ENCODE measurements at places on chromosomes 2 and 18. TPM values are rescaled to one million over a fixed set of nuclear protein-coding genes. Genes with fewer than 3 reads are reported as not detected.

- no peaks in the 10 kb centered on the region for H3K36me3 ChIP-seq
- H3K4me1 ChIP-seq, result no peaks in the 10 kb centered on the region
- H3K4me3 ChIP-seq, result no peak overlapping the region
- no peak for DNase-seq
These were observed 207.0 kb upstream of the FANCL start for GRCh38 chr2:58448065-58448507.

- H3K36me3 ChIP-seq, result no peaks in the 10 kb centered on the region
- no peak overlapping the region for H3K27ac ChIP-seq
- H3K27me3 ChIP-seq, result no peaks in the 10 kb centered on the region
- no peak for DNase-seq
- no peak overlapping the region for H3K4me3 ChIP-seq
These were observed 29.9 kb upstream of the MMADHC start for GRCh38 chr2:149617476-149617875.

Gene ADAM23
- total RNA-seq, result 2.1 TPM

DNA sequence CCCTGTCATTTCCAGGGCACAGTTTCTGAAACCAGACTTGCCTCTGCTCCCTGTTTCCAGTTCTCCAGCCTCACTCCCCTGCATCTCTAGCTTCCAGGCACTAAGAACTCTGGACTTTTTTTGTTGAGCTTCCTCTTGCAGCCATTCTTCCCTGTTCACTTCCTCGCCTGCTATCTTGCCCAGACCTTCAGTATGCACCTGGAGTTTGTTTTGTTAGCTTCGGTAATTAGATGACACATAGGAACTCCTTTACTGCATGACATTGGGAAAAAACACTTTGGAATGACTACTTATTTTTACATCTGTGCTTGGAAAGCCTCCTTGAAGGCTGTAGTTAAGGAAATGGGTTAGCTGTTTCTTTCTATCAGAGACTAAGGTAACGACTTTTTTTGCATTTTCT, 35.2 kb downstream of the OTOF start:
- no peaks in the 10 kb centered on the region for H3K27me3 ChIP-seq
- H3K4me1 ChIP-seq, result no peaks in the 10 kb centered on the region
- no peak overlapping the region for H3K4me3 ChIP-seq
- DNase-seq, result peak; percentile 6
- H3K27ac ChIP-seq, result no peak overlapping the region

DNA sequence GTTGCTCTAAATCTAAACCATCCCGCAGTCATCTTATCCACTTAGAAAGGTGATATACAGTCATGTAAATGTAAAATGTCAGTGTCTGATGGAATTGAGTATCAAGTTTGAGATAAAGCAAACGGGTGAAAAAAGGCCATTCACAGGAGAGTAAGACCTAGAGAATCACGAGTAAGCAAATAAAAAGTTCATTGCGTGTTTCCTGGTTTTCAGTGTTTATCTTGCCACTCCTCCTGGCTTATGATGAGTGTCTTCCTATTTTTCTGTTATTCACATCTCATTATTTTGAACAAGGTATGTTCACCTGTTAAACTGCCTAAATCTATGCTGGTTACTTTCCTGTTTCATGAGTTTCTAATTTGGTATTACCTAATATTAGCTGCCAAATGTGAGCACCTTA, 68.8 kb downstream of the ITGA4 start:
- H3K36me3 ChIP-seq, result no peaks in the 10 kb centered on the region
- no peak for DNase-seq
- no peak overlapping the region for H3K4me3 ChIP-seq

Gene CNGA3
- total RNA-seq, result 5.8 TPM

GRCh38 chr18:63422864-63423304, 608 bp upstream of the VPS4B start:
- H3K36me3 ChIP-seq, result no peaks in the 10 kb centered on the region
- no peak for DNase-seq
- H3K4me1 ChIP-seq, result no peaks in the 10 kb centered on the region
- peak overlapping the region; percentile 92 for H3K27ac ChIP-seq
- H3K4me3 ChIP-seq, result peak overlapping the region; percentile 87
- H3K27me3 ChIP-seq, result no peaks in the 10 kb centered on the region

- peak; percentile 58 for DNase-seq
- no peaks in the 10 kb centered on the region for H3K27me3 ChIP-seq
- H3K4me1 ChIP-seq, result no peaks in the 10 kb centered on the region
These were observed 23.1 kb downstream of the HS1BP3 start for GRCh38 chr2:20627712-20628380.

Gene TM4SF20
- not detected for total RNA-seq

Gene VWC2L
- total RNA-seq, result not detected

Gene LYG1
- not detected for total RNA-seq

DNA sequence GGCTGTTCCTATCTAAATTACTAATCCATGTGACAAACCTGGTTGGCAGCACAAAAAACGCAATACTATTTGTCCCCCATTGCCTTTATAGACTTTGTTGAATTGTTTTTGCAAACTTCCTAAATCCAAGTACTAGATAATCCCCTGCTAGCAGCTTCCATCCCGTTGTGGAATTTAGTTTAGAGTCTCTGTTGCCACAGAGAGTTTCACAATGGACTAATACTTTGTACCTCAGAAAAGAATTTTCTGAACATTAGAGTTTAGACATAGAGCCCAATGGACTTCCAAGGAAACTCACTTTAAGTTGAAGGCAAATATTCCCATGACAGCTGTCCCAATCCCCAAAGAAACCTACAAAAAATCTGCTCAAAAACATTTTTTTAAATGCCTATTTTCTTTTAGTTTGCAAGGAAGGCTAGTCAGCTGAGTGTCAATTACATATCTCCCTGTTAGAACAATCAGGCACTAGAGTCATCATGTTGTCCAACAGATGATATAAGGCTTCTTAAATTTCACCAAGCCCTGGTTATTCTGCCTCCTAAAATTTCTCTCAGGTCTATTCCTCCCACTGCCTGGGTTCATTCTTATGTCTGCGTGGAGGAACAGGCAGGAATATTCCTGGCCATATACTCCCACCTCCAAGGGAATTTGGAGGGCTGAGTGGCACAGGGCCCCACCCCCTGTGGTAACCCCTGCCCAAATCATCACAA, 27.2 kb downstream of the RNF152 start:
- DNase-seq, result no peak
- no peak overlapping the region for H3K27ac ChIP-seq
- no peaks in the 10 kb centered on the region for H3K36me3 ChIP-seq
- H3K27me3 ChIP-seq, result no peaks in the 10 kb centered on the region
- H3K4me3 ChIP-seq, result no peak overlapping the region
- H3K4me1 ChIP-seq, result no peaks in the 10 kb centered on the region

DNA sequence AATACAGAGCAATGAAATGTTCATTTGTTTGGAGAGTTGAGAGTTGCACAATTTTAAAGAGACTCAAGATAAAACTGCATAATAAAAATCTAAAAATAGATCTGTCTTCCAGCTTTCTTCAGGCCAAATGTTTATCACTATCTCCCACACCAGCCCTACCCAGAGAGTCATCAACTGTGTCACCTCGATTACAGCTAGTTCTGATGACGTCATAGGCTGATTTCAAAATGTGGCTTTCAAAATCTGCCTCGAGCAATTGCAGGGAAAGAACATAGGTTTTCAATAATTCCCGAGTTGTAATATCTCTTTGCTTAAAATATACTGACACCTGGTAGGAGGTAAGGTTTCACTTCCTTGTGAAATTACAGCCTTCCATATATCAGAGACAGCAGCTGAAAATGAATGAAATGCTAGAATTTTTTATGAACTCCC, 677.6 kb upstream of the ID2 start:
- H3K4me3 ChIP-seq, result no peak overlapping the region
- peaks cover 18% of the 10 kb centered on the region for H3K4me1 ChIP-seq
- DNase-seq, result peak; percentile 84
- H3K27ac ChIP-seq, result peak overlapping the region; percentile 84

Gene RMND5A
- 58.9 TPM for total RNA-seq

DNA sequence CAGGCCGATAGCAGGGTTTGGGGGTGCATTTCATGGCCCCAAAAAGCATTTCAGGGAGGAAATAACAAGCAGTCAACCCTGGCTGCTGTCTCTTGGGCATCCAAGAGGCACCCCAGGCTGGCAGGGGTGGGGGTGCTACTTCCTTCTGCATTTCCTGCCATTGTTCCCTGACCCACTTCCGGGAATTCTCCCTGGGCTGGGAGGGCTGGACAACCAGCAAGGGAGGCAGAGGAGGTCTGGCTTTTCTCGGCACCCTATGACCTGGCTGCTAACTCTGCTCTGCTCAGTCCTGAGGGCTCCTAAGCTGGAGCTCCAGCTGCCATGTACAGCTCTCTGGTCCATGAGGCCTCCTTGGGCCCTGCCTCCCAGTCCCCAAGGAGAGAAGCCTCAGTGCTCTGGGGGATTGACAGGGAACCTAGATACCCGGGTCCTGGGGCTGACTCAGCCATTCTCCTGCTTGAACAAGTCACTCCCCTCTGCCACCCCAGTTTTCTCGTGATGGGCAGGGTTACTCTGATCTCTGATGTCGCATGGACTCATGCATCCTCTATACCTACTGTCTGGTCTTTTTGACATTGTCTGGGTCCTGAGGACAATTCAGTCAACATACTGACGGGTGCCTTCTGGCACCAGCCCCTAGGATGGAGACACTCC, 47.2 kb downstream of the DYSF start:
- H3K4me1 ChIP-seq, result peaks cover 18% of the 10 kb centered on the region
- H3K27me3 ChIP-seq, result no peaks in the 10 kb centered on the region
- peaks cover 4% of the 10 kb centered on the region for H3K36me3 ChIP-seq
- H3K27ac ChIP-seq, result peak overlapping the region; percentile 53
- H3K4me3 ChIP-seq, result no peak overlapping the region

Gene PROM2
- total RNA-seq, result 6.1 TPM

DNA sequence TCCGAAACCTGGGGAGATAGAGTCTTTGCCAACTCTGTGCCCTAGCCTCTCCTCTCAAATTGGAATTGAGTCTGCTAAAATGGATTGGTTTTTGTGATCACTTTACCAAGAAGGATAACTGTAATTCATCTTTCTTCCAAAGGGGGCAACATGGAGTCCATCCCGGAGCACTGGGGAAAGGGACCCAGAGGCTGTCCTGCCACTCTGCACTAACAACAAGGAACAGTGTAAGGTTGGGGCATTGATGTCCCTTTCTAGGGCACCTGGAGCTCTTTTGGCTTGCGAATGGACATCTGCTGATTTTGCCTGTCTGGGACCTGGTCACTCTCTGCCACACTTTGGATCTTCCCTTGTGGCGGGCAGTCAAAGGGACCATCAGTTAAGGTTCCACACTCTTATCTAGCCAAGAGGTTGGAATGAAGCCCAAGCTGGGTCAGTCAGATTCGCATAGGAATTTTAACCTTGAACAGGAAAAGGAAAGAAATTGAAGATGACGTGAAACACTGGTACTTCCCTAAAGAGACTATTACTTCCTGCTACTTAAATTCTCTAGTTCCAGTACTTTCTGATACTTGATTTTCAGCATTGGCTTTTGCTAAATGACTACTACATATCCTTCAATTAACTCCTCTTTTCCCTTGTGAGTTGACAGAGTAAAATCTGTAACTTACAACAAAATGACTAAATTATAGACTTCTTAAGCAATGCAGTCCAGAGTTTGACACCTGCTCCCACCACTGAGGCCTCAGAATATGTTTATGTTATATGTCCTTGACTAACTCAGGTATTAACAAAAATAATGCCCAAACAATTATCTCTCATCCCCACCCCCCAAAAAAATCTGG, 64.7 kb upstream of the KLF7 start:
- H3K27ac ChIP-seq, result no peak overlapping the region
- no peak overlapping the region for H3K4me3 ChIP-seq
- peaks cover 37% of the 10 kb centered on the region for H3K4me1 ChIP-seq
- no peaks in the 10 kb centered on the region for H3K36me3 ChIP-seq

DNA sequence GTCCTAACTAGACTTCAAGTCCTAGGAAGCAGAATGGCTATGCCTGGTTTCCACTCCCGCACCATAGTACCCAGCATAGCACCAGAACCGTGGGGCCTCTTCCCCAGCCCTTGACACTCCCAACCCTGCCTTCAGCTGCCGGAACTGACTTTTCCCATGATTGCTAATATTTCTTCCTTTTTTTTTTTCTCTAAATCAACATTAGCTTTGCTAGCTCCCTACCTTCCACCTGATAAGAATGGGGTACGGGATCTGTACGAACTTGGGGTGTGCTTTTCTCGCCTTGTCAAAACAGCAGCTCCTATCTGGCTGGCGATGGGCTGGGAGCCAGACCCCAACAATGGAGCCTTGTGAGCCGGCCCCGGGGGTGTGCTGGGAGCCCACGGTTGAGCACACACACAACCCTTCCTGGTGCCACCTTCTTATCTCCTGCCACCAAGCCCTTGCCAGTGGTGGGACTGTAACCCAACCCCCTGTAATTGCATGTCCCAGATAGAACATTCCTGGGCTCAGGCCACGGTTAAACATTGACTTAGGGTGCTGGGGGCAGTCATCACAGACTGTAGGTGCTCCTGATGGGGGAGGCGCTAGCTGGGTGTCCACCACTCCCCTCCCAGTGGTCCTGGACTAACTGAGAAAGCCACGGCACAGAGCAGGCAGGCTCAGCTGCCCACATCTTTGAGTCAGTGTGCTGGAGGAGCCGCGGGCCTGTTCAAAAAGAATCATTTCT, 213.0 kb upstream of the HAAO start:
- no peaks in the 10 kb centered on the region for H3K27me3 ChIP-seq
- no peaks in the 10 kb centered on the region for H3K4me1 ChIP-seq
- no peaks in the 10 kb centered on the region for H3K36me3 ChIP-seq
- no peak for DNase-seq
- no peak overlapping the region for H3K4me3 ChIP-seq

GRCh38 chr2:161371869-161372268, 44.2 kb upstream of the TBR1 start:
- DNase-seq, result no peak
- H3K27ac ChIP-seq, result no peak overlapping the region
- no peaks in the 10 kb centered on the region for H3K27me3 ChIP-seq
- H3K36me3 ChIP-seq, result peaks cover 38% of the 10 kb centered on the region
- H3K4me3 ChIP-seq, result no peak overlapping the region

Gene IL1A
- total RNA-seq, result not detected

- no peaks in the 10 kb centered on the region for H3K4me1 ChIP-seq
- H3K36me3 ChIP-seq, result no peaks in the 10 kb centered on the region
- no peaks in the 10 kb centered on the region for H3K27me3 ChIP-seq
- H3K27ac ChIP-seq, result no peak overlapping the region
- DNase-seq, result no peak
These were observed 185.9 kb upstream of the SPHKAP start for GRCh38 chr2:228367356-228367755.
